ENCODE measurements at places on chromosomes 4 and X. TPM values are rescaled to one million over a fixed set of nuclear protein-coding genes. Genes with fewer than 3 reads are reported as not detected.

The TMPRSS11A gene
- not detected for total RNA-seq

The USP11 gene
- total RNA-seq = 55.6 TPM

The PJA1 gene
- 38.9 TPM for total RNA-seq

The TXK gene
- 0.69 TPM for total RNA-seq

The TSPAN6 gene
- 52.0 TPM for total RNA-seq

The GNRHR gene
- not detected for total RNA-seq

The MAGEB2 gene
- total RNA-seq = 0.12 TPM

The TEC gene
- total RNA-seq = 0.81 TPM

The SPANXC gene
- 5.8 TPM for total RNA-seq

The CXCL1 gene
- total RNA-seq = 5.7 TPM

The SLC4A4 gene
- 2.8 TPM for total RNA-seq

The CYTL1 gene
- total RNA-seq = 180 TPM
